Activated CD8-positive, alpha-beta memory T cell treated with anti-CD3 and anti-CD28 coated beads for 1 hour (primary cell): ENCODE measurements at places on chromosomes 4 and X.

DNA sequence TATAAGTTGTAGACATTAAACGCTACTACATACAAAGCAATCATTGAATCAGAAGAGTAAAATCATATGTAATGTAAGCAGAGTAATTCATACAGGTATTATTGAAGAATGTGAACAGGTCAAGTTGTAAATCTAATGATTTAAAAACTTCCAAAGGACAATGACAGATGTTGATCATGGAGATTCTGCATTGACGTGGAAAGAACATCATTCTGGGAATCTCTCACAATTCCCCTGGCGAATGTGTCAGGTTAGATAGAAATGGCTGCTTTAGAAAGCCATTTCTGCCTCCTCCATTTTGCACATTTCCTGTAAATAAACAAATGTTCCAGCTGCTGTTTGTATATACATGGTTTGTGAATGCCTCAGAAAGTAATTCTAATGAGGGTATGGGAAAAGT is 719.4 kb downstream of the ADGRL3 start:
- DNase-seq: no peak

DNA sequence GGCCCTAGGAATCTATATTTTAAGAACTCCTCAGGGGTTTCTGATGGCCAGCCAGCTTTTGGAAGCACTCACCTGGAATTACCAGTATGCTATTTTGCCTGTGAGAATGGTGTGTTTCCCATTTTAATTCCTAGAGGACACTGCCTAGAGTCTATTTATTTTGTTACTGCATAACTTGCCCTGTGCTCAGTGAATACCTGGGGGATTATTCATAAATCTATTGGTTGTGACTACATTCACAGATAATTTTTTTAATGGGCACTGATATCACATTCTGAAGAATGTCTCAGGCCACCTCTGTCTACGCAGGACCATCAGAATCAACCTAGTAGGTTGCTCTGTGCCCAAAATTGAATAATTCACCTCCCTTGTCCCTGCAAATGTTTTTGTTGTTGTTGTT is 6.7 kb downstream of the ARL13A start:
- DNase-seq: no peak

GRCh38 chrX:96424007-96424406 is 260.6 kb upstream of the DIAPH2 start:
- no peak for DNase-seq

GRCh38 chr4:184103527-184104264 is 114.0 kb downstream of the ENPP6 start:
- DNase-seq: no peak

- DNase-seq: no peak
Measured at GRCh38 chrX:124719060-124719459, 372.7 kb downstream of the SH2D1A start.

DNA sequence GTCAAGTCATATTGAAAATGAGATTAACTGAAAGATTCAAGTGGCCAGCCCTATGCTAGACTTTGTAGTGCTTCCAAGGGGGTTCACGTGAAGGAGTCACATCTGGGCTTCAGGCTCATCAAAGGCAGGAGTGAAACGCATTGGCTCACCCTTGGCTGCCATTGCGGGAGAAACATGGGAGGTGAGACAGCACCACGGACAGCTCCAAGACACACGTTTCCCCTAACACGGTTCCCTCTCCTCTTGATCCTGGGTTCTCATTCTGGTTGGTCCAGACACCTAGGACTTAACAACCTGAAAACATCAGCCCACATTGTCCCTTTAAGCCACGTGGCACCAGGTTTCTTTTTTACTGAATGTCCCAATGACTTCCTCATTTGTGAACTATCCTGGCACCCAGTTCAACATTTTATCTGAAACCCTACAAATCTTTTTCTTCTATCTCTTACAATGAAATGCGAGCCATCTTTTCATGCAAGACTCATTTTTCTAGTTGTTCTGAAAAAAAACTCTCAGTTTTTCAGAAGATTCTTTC is 279.0 kb upstream of the VCX3A start:
- DNase-seq: no peak

DNA sequence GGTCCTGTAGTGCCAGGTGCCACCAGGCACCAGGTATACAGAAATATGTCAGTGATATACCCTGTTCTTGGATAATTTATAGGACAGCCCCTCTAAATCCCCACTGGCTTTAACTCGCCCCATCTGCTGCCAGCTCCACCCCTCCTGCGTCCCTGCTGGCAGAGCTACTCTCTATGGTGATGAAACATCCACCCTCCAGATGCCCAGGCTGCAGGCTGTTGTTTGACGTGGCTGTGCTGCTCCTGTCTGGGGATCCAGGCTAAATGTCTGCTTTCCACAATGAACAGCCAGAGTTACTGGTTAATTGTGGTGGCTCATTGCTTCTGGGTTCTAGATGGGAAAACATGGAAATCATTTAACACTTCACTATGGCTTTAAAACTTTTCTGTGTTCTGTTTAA is 12.9 kb downstream of the NHSL2 start:
- no peak for DNase-seq

DNA sequence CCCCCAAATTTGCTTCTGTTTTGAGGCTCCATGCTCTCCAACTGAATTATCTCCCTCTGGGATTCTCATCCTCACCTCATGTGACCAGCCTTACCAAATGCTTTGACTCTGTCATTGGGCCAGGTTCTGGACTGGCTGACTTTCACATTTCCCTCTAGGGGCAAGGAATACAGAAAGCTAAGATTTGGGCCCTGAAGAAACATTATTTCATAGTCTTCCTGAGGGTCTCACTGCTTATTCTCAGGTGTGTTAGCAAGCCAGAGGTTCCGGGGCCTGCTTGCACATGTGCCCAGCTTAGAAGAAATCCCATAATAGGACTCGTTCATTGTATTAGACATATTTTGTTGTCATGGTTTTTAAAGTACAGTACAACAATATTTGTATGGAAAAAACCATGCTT is 62.6 kb upstream of the TEX13D start:
- no peak for DNase-seq

- no peak for DNase-seq
Measured at GRCh38 chr4:147732518-147733235, 789 bp downstream of the ARHGAP10 start.

DNA sequence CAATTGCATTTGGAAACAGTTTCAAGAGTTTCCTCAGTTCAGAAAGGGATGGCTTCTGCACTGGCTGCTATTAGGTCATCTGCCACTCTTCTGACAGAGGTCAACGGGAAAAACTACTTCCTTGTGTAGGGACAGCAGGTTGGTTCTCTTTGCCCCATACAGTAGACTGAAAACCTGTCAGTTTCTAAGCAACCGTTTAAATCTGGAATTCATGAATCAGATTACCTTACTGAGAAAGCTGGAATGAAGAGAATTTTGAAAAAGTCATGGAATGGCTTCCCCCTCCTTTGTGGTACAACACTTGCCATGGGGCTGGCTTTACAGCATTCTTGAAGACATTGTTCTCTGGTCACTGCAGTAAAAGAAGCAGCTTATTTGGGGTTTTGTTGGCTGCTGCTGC is 240.3 kb downstream of the IL1RAPL2 start:
- no peak for DNase-seq

DNA sequence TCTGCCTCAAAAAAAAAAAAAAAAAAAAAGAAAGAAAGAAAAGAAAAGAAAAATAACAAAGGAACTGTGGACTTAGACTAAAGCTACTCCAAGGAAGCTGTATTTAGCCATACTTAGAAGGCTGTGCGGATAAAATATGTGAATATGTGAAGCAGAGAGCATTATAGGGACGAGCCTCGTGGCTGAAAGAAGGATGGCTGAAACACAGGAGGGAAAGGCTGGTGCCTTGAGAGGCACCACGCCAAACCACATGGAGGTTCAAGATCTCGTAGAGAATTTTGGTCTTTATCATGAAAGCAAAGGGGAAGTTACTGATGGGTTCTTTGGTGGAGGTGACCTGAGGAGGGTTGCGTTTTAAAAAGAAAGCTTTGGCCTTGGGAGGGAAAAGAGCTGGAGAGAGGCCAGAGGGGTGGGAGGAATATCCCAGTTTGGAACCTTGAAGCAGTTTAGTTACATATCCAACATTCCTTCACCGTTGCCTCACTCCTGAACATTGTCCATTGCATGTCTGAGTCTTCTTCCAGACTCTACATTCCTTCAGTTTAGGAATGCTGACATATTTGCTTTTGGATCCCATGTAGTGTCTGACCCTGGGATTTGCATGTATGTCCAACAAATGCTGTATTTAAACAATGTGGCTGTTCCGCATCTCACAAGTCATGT is 82.5 kb downstream of the CPE start:
- no peak for DNase-seq

GRCh38 chr4:179615704-179616103 is 2173.5 kb upstream of the AGA start:
- DNase-seq: no peak

- DNase-seq: no peak
Measured at GRCh38 chr4:76654791-76655190, 219.8 kb downstream of the SHROOM3 start.

DNA sequence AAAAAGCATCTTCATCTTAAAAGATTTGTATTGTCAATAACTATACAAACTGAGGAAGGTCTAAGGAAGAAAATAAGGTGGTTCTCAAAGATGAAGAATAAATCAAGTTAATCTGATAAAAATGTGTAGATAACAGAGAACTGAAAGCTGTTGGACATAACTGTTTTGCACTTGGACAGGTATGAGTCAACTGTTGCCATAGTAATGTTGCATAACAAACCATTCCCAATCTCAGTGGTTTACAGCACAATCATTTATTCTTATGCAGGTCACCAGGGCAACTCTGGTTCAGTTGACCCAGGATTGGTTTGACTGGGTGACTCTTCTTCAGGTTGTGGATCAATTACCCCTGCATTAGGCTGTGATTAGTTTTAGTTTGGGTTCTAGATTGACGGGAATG is 2197.7 kb downstream of the ARAP2 start:
- DNase-seq: no peak

- no peak for DNase-seq
Measured at GRCh38 chr4:124958847-124959246, 246.3 kb upstream of the ANKRD50 start.

DNA sequence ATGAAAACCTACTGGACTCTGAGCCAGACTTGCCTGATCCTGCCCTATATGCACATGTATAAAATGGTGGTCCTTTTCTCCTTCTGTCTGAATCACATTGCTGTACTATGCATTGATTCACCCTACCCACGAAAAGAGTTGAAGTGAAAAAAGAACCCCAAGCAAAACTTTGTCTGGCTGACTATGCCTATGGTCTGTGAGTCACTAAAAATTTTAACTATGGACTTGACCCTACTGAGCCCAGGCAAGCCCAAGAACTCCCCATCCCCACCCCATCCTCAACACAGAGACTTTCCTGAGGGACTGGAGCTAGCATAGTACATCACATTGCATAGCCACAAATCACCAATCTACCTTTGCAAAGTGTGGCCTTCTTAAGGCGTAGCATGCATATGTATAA is 116.6 kb upstream of the TENM3 start:
- DNase-seq: no peak

DNA sequence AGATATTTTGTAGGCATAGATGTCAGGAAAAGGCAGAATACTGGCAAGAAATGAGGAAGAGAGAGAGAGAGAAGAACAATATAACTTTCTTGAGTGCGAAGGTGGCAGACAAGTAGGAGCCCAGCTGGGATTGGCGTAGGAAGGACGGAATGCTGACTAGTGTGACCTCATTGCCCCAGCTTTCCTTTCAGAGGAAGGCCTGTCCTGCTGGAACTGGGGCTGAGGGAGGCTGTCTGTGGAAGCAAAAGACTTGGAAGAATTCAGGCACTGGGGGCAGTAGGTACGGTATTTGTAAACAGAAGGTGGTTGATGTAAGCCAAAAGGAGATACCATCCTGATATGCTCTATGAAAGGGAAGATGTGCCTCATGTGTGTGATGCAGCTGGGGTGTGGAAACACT is 818.4 kb downstream of the ADGRL3 start:
- DNase-seq: no peak

GRCh38 chr4:46550471-46550870 is 160.5 kb upstream of the GABRA2 start:
- no peak for DNase-seq

DNA sequence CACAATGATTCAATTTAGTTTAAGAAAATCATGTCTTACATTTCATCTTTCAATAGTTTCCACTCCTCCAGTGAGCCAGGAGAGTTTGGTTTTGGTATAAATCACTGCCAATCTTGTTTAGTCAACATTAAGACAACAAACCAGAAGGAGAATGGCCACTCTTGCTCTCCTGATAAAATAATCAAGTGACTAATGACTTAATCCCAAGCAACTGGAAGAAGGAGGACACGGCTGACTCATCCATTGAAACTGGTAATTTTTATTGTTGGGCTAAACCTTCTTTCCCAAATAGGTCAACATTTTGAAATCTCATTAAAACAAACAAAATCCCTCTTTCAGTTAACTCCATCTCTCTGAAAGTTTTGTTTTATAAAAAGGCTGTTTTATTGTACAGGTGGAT is 230.2 kb downstream of the CLCN4 start:
- DNase-seq: no peak

DNA sequence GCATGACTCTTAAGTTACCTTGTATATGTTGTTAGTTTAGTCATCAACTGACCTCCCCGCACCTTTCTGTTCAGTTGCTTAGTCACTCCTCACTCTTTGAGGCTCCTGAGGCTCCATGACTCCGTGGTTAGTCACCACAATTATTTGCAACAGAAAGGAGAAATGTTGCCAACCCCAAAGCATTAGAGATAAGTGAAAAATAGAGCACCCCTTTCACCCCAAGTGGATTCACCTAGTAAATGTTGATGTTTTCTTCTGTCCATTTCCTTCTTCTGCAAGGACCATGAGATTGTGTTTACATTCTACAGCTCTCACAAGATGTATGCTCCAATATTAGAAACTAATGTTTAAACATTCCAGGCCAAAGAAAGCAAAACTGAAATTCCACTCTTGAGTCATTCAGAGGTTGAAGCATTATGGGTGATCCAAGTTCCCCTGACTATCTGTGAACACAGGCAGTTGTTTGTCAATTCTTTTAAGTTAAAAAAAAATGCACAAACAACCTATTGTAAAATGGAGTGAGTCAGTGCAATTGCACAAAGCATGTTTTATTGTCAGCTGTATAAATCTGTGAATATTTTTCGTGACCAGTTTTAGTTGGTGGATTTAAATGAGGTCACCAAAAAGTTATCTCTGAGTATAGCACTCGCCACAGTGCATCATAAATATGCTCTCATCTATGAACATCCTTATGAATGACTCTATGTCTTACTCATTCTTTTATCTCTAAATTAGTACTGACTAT is 552.4 kb upstream of the MAGEB2 start:
- no peak for DNase-seq

GRCh38 chr4:183185018-183185417 is 86.0 kb downstream of the WWC2 start:
- DNase-seq: no peak
